Neural cell (in vitro differentiated cells): ENCODE measurements at places on chromosomes 12 and 14. TPM values are rescaled to one million over a fixed set of nuclear protein-coding genes. Genes with fewer than 3 reads are reported as not detected.

FRMD6 gene
- polyA plus RNA-seq, result 2.4 and 5.7 TPM in 2 replicates

PROX2 gene
- not detected in 2 replicates for polyA plus RNA-seq

WDHD1 gene
- 8.0 and 8.1 TPM in 2 replicates for polyA plus RNA-seq

PARPBP gene
- polyA plus RNA-seq, result 2.6 and 6.3 TPM in 2 replicates

LRTM2 gene
- polyA plus RNA-seq, result 2.4 and 4.1 TPM in 2 replicates

SETD3 gene
- 44.0 and 49.6 TPM in 2 replicates for polyA plus RNA-seq

MIP gene
- polyA plus RNA-seq, result not detected in 2 replicates

AMHR2 gene
- not detected in 2 replicates for polyA plus RNA-seq
